ENCODE measurements at places on chromosomes 1 and 21.

- peak; percentile 4 for DNase-seq
These were observed 126.1 kb downstream of the CDC42BPA start for GRCh38 chr1:227192163-227192562.

DNA sequence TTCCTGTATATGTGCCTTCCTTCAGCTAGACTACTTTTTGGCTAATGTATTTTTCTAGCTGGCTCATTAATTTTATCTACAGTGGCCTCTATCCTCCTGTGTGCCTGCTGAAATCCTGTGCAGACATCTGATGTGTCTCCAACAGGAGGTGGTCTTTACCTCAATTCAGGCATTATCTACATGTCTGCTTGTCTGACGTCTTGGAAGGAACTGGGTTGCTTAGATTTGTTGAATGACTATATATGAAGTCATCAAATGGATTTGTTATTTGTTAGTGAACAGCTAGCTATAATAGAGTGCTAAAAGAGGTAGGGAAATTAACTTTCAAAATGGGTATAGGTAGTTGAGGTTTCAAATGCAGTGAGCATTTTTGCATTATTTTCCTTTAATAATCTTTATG lies 6.7 kb downstream of the RPL5 start:
- no peak for DNase-seq

GRCh38 chr1:184465489-184466146 lies 78.8 kb downstream of the C1orf21 start:
- no peak for DNase-seq

GRCh38 chr1:75615613-75616435 lies 4.9 kb upstream of the SLC44A5 start:
- no peak for DNase-seq

GRCh38 chr1:106746448-106747085 lies 309.9 kb upstream of the PRMT6 start:
- no peak for DNase-seq

GRCh38 chr21:41029571-41029970 lies 138.4 kb upstream of the BACE2 start:
- no peak for DNase-seq

DNA sequence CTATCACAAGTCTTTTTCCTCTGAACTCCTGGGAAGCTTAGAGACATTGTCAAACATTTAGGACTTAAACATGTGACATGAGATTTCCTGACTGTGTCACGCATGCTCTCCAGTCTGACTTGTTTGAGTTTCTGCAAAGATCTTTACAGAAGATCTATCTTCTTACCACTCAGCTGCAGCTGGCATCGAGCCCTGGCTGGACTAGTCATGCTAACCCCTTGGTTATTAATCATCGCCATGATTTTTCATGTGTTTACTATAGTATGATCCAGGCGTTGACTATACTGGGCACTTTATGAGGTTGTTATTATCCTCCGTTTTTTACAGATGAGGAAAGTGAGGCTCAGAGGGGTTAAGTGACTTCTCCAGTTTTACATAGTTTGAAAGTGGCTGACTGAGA lies 18.1 kb upstream of the IRF2BP2 start:
- DNase-seq = no peak

DNA sequence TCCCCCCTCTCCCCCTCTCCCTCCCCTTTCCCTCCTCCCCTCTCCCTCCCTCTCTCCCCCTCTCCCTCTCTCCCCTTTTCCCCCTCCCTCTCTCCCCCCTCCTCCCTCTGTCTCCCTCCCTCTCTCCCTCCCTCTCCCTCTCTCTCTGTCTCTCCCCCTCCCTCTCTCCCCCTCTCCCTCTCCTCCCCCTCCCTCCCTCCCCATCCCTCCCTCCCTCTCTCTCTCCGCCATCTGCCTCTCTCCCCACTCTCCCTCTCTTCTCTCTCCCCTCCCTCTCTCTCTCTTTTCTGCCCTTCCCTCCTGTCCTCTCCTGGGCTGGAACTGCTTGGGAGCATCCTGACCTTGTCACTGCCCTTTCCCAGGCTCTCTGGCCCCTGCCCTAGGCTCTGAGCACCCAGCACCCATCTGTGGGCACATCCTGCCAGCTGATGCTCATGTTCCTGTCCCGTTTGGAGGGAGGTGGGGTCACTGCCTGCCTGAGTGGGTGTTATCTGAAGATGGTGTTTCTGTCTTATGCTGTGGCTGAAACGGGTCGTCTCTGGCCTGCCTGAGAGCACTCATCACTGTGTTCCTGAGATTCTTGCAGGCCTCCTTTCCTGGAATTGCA lies 10.8 kb downstream of the FTCD start:
- DNase-seq = no peak

- no peak for DNase-seq
These were observed 16.0 kb downstream of the RRP1 start for GRCh38 chr21:43805275-43805800.

DNA sequence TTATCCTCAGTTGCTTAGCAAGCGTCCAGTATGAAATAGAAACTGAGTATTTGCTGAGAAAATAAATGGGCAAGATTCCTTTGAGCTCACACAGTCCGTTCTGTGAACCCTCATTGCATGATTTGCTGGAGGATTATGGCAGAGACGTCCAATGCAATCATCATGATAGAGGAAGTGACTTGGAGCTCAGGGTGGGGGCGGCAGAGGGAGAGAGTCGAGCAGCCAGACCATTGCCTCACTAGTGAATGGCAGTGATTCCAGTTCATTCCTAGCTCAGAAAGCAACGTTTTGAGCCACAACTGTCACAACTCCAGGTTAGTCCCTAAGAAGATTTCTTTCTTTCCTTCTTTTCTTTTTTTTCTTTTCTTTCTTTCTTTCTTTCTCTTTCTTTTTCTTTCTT lies 27.5 kb upstream of the COL9A2 start:
- no peak for DNase-seq

DNA sequence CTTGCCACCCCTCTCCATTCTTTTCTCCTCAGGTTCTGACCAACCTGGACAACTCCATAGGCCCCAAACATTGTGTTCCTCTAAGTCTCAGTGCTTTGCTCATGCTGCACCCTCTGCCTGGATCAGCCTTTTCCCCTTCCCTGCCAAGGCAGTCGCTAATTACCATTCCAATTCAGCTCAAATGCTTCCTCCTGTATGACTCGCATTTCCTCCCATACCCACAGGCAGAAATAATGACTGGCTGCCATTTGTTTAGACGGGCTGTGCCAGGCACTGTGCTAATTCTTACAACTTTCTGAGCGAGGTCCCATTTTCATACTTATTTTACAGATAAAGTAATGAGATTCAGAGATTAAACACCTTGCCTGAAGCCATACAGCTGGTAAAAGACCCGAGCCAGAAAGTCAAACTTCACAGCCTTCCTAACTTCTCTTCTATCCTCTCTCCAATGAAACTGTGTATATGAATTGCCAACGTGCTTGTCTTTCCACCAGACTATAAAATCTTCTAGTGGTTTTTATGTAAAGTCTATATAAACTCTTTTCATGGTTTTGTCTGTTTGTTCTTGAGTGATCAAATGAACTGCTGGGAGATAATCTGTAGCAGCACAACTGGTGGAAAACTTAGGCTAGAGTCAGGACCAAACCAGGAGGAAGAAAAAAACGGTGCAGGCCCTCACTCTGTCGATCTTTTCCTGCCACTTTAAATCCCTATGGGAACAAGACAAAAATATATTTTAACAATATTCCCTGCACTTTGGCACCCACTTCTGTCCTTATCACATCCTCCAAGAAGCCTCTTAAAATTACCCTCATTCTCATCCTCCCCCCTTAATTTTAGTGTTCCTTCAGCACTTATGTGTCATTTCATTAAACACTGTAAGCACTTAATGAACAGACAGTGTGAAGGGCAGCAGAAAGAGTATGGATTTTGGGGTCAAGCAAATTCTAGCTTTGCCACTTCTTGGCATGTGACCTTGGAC lies 33.7 kb downstream of the RAB3B start:
- no peak for DNase-seq

- no peak for DNase-seq
These were observed 225.7 kb downstream of the SIPA1L2 start for GRCh38 chr1:232404227-232404626.

- DNase-seq = no peak
These were observed 56.9 kb downstream of the LRRC8D start for GRCh38 chr1:89877756-89878155.

DNA sequence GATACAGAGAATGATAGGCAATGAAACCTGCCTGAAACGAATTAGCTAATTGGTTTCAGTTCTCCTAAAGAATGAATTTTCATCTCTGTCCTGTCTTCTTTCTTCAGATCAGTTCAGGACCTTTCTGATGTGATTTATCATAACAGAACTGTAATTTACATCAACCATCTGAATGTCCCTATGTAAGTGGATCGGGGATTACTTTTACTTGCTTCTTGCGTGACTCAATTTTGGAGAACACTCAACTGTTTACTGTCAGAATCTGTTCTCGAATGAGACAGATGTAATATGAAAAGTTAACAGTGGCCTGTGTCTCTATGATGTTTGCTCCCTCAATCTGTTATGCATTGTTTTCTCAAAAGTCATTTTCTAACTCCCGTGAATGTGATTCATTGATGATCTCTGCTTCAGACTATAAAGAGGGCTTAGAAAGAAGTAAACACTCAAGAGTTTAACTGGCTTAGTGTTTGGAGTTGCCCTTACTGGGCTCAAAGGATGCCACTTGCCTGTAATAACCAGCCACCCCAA lies 111.0 kb downstream of the GABPA start:
- no peak for DNase-seq

DNA sequence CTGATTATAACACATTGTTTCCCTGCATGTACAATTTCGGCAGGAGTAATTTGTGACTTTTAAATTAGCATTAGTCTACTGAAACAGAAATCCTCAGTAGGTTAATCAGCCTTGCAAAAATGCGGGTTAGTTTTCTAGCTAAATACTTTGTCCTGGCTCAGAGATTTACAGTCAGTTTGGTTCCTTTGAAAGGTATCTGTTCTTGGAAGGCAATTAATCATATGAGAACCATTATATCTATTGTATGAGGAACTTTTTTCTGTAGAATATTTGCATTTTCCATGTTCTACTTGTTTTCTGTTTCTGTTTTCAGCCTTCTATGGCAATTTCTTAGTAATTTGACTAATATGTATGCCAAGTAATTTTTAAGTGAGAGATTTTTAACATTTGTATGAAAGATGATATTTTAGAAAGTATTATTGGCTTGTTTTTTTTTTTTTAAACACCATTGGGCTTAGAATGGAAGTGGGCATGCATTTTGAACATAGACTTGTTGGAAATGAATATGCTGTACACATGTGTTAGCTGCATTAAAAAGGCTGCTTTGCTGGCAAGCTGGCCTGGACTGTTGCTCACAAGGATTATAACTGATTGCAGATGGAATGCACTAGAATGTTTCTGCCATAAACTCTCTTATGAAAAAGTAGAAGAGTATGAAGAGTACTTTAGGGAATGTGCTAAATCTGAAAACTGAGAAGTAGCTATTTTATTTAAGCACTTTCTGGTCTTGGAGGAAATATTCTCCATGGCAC lies 26.2 kb downstream of the KIF1B start:
- no peak for DNase-seq

DNA sequence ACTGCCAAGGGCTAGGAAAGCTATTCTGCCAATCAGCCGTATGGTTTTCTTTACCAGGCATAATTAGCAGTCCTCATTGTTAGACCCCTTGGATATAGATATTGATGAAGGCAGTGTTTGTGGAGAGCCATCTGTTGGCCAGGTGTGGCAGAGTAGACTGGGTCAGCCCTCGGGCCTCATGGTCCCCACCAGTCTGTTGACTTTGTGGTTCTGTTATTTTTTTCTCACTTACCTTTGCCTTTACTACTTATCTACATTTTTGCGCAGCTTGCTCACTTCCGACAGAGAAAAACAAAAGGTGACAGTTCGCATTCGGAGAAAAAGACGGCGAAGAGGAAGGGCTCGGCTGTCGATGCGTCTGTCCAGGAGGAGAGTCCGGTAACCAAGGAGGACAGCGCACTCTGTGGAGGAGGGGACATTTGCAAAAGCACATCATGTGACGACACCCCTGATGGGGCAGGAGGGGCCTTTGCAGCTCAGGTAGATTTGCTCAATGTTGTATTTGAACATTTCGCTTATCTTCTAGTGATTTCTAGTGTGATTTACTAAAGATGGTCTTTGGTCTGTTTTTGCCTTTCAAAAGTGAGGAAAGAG lies 2.3 kb downstream of the PCNT start:
- no peak for DNase-seq

DNA sequence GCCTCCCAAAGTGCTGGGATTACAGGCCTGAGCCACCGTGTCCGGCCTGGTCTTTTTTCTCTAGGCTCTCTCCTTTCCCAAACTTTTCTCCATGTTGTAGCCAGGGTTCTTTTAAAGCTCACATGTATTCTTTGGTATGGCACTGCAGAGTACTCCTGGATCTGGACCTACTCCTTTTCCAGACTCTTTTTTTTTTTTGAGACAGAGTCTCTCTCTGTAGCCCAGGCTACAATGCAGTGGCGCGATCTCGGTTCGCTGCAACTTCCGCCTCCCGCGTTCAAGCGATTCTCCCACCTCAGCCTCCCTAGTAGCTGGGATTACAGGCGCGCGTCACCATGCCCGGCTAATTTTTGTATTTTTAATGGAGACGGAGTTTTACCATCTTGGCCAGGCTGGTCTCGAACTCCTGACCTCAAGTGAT lies 602 bp upstream of the MED18 start:
- no peak for DNase-seq

DNA sequence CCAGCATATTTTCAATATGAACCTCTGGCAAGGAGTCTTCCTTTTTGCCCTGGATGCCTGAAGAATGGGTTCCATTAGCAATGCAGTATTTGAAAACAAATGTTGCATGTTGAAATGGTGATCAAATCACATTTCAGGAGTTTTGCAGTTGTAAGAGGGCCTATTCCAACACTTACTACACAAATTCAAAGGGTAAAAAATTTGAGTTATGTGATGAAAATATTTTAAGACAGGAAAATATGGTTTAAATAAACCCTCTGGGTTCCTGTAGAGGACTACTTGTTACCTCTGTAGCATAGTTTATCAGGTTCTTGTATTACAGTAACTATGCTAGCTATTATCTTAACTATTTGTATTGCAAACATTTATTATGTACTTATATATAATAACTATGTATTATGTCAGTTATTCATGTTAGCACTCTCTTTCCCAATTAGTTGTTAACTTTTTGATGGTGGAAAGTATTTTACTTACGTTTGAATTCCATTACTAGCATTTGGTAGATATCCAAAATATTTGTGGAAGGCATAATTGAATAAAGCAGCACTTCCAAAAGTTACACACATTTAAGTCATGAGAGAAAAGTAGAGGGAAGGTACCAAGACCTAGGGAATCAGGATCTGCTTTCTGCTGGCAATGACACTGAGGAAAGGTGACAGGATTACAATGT lies 312.9 kb downstream of the GRIK1 start:
- DNase-seq = no peak

- no peak for DNase-seq
These were observed 5.5 kb upstream of the MMP23B start for GRCh38 chr1:1626207-1627141.

GRCh38 chr21:23218667-23219066 lies 2220.5 kb downstream of the NCAM2 start:
- no peak for DNase-seq

- no peak for DNase-seq
These were observed 9.9 kb downstream of the F5 start for GRCh38 chr1:169576241-169576934.

All from activated T-cell treated with anti-CD3 and anti-CD28 coated beads for 24 hours (primary cell).